B cell (primary cell): ENCODE measurements at places on chromosomes 4 and X. TPM values are rescaled to one million over a fixed set of nuclear protein-coding genes. Genes with fewer than 3 reads are reported as not detected.

NHS gene
- polyA plus RNA-seq, result not detected in 2 replicates

DNA sequence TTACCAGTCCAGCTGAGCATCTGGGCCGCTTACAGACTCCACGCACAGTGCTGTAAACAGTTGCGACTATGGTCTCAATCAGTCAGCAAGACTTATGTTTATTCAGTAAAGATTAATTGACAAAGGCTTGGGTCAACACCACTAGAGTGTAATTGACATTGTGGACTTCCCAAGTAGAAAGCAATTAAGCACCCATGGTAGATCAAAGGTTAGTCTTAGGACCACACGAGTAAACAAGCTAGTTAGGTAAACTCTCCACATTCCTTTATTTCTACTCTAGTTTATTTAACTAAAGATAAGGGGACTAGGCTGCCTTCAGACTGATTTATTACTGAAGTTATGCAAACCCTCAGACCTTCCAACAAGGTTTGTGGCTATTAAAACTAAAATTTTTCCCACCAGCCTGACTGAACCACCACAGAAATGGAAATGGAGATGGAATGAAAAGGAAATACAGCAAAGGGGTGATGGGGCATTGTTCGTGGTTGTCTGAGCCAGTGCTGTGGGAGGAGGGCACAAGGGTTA is 44.2 kb downstream of the MTHFD2L start:
- DNase-seq, result no peak

DNA sequence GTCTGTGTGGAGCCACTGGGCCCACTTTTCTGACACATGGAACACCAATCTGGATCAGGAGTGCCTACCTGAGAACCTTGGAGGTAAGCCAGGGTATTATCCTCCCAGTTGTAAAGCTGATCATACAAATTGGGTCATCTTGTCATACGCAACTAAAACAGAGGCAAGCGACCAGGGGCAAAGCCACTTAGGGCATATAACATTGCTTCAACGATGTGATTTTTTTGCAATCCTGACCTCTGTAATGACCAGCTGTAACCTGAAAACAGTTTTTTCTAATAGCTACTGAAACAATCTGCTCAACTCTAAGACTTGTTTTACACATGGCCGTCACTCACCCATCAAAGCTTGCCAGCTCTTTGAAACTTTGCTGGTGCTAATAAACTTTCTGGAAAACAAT is 261.5 kb upstream of the AGTR2 start:
- no peak for DNase-seq

GRCh38 chr4:93187466-93187865 is 641.1 kb upstream of the ATOH1 start:
- no peak for DNase-seq
